DMS53 (cell line): ENCODE measurements at places on chromosomes 6 and 20.

DNA sequence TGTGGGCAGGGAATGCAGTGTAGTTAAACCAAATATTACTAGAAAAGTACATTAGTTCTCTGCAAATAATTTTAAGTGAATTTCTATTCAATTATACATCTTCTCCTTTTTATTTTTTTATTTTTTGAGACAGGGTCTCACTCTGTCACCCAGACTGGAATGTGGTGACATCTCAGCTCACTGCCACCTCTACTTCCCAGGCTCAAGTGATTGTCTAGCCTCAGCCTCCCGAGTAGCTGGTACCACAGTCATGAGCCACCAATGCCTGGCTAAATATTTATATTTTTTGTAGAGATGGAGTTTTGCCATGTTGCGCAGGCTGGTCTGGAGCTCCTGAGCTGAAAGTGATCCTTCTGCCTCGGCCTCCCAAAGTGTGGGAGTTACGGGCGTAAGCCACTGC is 76.1 kb downstream of the ITCH start:
- DNase-seq, result no peak

DNA sequence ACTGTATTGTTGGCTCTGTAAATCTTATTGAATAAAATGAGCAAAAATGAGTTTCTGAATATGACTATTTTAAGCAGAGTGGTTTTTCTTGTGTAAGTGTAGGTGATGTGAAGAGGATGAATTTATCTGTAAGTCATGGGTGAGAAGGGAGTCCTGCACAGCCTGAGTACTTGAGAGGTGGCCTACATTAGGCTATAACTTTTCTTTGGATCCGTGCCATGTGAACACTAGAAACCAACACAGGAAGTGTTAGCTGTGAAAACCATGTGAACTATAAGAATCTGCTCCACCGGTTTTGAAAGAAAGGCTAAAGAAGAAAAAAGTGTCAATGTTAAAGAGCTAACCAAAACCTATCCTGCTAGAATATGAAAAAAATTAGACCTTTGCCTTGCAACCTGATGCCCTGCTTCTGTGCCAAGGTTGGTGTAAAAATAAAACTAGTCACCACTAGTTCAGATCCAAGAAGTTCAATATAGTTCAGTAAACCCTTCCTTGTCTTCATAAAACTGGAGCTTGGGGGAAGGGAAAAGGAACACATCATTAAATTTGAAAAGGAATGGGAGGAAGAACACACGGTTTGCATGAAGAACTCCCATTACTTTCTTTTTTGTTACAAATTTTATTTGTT is 21.3 kb downstream of the PLCB1 start:
- peak; percentile 79 for DNase-seq

DNA sequence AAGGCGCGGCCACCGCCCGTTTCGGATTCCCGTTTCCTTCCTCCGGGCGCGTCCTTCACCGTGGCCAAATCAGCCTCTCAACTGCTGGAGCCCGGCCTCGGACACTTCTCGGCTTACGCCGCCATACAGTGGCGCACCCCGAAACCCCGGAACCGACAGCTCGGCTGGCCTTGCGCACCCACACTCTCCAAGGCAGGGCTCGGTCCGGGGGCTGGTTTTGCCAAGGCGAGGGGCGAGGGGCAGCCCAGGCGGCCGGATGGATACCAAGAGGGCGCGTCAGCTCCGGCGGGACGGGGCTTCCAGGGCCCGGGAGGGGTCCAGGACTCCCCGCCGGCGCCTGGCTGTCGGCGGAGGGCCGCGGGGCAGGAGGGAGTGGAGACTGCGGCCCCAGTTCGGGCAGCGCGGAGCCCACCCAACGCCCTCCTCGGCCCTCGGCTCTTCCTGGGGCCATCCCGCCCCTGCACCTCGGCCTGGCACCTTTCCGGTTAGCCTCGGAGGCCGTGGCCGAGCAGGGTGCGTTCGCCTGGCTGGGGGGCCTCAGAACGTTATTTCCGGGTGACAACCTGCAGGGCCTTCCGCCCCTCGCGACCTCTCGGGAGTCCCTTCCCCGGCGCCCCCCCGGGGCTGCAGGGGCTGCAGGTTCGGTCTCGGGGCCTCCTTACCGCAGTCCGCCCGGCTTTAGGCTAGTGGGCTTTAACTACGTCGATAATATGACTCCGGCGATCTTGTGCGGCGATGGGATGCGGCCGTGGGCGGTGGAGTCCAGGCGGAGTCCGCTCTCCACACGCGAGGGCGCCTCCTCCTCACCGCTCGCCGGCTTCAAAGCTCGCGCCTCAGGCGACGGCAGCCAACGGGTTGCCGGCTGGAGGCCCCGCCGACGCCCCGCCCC is 697 bp upstream of the CEP43 start:
- DNase-seq, result peak; percentile 56

DNA sequence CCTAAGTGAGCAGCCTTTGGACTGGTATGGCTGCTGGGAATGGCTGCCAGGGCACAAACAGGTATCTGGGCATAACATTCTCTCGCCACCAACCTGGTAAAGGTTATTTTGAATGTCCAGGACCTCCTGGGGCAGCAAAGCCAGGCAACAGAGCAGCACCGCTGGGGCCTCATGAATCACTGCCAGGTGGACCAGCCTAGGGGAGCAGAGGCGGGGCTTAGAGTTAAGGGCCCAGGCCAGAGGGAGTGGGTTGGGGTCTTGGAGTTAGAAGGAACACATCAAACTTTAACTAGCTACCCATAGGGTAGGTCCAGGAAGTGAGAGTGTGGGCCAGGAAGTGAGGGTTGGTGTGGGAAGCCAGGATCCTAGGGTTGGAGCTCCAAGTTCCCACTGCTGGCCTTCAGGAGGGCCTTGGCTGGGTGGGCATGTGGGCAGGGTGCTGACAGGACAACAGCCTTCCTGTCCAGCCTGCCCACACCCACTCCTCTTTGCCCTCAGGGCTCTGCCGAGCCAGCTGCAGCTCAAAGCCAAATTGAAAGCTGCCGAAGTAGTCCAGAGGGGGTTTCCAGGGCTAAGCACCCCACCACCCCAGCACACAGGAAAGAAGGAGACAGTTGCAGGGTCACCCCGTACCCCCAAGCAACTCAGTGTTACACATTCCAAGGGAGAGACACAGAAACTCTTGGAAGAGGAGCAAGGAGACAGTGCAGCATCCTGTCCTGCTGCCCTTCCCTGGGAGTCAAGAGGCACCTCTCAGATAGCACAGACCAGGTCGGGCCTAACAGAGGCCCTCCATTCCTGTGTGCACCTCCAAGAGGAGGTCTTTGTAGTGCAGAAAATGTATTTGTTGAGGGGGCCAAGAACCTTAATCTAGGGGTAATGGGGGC is 2.6 kb downstream of the NFKBIE start:
- no peak for DNase-seq

DNA sequence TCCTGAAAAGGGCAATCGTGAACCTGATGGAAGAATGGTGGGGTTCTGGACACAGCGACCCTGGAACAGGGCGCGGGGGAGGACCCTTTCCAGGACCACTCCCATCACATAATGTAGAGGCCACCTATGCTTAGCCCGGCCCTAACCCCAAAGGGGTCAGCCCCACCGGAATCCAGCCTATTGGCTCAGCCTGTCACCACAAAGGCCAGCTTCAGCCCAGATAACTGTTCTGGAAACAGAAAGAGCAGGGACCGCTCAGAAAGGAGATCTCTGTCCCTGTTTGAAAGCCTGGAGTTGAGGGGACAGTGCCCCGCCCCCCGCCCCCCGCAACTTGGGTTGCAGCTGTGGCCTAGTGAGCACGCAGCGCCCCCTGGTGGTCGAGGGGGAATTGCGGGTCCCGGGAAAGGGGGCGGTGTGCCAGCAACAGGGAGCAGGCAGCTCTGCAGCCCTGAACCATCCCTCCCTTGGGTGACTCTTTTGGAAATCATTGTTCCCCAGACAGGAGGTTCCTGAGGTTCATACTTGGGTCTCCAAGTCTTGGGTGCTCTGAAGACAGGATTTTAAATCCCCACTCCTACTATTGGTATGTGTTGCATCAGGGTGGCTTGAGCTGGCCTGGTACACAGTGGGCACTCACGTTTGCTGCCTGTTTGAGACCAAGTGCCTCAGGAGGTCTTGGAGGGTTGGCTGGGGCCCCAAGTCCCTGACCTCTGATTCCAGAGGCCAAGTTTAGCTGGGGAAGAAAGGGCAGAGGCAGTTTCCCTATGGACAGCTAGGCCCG is 1.5 kb downstream of the SIGLEC1 start:
- peak; percentile 58 for DNase-seq

DNA sequence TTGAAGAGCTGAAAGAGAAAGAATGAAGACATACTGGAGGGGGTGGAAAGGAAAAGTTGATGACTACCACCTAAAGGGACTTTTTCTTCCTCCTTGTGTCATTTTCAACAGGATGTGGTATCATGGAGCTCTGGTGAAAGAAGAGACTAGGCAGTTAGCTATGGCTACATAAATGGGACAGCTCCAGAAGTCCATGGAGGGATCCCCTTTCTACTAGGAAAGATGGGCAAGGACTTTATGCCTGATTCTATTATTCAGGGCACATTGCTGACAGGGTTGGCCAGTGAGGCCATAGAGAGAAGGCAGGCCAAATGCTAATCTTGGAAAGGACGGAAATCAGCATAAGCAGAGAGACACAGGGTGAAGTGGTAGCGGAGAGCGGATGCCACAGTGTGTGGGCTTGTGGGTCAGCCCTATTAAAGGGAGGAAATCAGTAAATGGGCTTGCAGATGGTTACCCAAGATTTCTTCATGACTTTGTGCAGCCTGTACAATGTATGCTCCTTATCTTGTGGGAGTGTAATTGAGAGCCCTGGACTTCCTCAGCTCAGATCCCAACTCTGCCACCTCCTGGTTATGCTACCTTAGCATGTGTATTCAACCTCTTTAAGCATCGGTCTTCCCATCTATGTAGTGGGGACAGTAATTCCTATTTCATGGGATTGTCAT is 77.4 kb upstream of the TMEM170B start:
- DNase-seq, result peak; percentile 22

- no peak for DNase-seq
These were observed 458.2 kb downstream of the FRK start for GRCh38 chr6:115602466-115602865.

DNA sequence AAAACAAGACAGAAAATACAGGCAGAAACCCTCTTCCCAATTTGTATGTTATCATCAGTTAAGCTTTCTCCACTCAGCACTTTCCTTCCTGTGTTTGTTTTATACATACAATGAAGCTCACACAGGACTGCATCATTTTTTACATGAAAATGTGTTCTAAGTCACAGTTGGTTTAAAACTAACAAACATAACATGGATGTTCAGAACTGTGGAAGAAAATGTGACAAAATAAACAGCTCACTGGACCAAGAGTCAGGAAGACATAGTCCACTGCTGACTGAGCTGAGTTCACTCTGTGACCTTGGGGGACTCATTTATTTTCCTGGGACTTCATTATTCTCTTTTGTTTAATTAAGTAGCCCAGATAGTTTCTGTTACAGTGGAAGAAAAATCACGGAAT is 331.5 kb downstream of the SYNE1 start:
- DNase-seq, result no peak

DNA sequence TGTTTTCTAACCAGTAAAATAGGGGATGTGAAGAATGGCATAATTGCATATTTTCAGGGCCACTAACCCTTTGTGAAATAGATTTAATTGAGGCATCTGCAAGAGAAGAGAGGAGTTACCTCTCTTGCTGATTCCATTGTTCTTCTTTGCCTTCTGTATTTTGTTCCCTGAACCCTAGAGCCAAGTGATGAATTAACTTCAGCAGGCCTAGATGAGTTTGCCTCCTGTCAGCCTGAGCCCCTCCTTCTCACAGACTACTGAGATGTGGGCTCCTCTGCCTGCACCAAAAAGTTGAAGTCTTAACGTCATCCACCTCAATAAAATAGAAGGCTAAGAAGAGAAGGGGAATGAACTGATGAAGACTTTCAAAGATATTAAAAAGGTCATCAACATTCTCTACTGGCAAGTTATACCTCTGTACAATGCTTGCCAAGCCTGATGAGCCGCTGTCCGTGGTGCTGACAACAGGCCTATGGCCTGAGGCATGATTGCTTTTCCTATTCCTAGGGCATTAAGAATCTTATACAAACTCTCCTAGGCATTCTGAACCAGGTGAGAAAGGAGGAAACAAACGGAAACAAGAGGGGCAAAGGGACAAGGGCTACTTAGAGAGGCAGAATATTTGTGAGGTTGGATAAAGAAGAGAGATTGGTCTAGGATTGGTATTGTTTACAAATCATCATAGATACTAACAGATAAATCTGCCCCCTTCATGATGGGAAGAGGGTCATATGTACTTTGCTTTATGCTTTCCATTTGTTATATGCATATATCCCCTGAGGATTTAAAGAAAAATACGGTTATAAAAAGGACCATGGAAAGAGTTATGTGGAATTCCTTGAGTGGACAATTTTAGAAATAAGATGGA is 46.8 kb downstream of the CD24 start:
- DNase-seq, result peak; percentile 40

GRCh38 chr6:168576388-168576787 is 135.4 kb downstream of the SMOC2 start:
- DNase-seq, result no peak

DNA sequence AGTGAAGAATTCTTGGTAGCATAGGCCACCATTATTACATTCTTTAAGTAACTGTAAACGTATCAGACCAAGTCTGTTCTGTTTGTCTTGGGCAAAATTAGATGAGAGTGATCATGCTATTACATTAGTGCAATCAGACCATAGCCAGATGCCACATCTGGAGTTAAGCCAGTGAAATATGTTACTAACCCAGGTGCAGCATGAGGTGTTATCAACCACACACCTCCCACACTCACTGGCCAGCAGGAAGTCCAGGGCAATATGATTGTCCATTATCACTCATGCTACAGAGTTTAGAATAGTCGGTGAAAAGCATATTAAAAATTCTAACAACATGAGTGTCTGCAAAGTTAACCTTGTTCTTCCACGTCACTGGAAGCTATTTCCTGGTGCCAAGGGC is 174.7 kb upstream of the PROKR2 start:
- DNase-seq, result no peak

GRCh38 chr20:59299945-59300332 is 472 bp upstream of the EDN3 start:
- DNase-seq, result no peak

DNA sequence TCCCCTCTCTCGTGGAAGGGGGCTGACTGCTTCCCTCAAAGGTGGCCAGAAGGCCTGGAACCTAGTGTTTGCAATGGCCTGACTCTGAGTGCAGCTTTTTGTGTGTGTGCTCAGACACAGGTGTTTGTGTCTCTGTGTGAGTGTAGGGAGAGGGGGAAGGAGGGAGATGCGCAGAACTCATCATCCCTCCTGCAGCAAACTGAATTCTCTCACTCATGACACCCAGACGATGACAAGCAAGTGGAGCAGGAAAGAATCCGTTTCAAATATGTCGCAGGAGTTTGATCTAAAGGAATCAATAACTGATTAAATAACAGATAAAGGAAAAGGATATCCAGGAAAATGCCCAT is 101.4 kb downstream of the TNFAIP3 start:
- DNase-seq, result no peak

GRCh38 chr6:70823651-70824050 is 133.2 kb downstream of the B3GAT2 start:
- no peak for DNase-seq

GRCh38 chr6:1422290-1422689 is 32.9 kb downstream of the FOXF2 start:
- no peak for DNase-seq

- DNase-seq, result no peak
These were observed 32.0 kb downstream of the SMPDL3A start for GRCh38 chr6:122821095-122821494.
